ENCODE measurements at places on chromosomes 2 and 18. TPM values are rescaled to one million over a fixed set of nuclear protein-coding genes. Genes with fewer than 3 reads are reported as not detected.

Gene PSMG2
- polyA plus RNA-seq, result 143 TPM

GRCh38 chr2:227655454-227655853 lies 11.2 kb upstream of the SCYGR5 start:
- DNase-seq, result peak; percentile 75
- no peaks in the 10 kb centered on the region for H3K27me3 ChIP-seq
- H3K27ac ChIP-seq, result no peak overlapping the region
- H3K4me3 ChIP-seq, result no peak overlapping the region

DNA sequence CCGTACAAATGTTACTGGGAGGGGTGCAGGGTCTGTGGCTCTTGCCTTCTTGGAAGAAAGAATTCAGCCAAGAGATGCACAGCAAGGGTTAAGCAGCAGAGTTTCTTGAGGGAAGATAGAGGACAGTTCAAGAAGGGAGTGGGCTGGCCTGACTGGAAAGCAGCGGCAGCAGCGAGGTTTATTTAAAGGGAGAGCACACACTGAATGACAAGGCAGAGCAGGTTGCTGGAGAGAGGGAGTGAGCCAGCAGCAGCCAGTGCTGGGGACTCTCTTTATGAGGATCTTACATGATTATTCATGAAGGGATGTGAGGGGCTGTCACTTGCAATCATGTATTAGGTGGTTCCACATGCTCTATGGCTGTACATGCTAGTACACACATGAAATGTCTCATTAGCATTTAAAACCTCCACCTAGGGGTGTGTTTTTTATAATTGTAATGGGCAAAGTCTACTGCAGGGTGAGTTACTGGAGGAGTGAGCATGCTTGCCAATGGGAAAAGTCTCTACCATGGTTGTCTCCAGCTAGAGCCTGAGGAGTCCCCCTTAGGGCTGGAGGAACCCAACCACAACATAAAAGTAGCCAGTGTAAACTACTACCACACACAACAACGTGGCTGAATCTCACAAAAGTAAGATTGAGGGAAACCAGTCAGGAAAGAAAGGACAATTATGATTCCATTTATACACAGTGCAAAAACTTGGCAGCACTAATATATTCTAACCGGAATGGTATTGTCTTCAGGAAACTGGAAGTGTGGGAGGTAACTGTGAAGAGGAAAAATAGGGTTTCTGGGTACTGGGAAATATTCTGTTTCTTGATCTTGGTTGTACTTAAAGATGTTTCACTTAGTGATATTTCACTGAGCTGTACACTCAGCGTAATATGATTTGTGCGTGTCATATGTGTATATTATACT lies 87.6 kb upstream of the FAM110C start:
- no peak overlapping the region for H3K27ac ChIP-seq
- DNase-seq, result no peak
- H3K4me3 ChIP-seq, result no peak overlapping the region
- H3K27me3 ChIP-seq, result no peaks in the 10 kb centered on the region
- H3K36me3 ChIP-seq, result no peaks in the 10 kb centered on the region
- H3K4me1 ChIP-seq, result no peaks in the 10 kb centered on the region

DNA sequence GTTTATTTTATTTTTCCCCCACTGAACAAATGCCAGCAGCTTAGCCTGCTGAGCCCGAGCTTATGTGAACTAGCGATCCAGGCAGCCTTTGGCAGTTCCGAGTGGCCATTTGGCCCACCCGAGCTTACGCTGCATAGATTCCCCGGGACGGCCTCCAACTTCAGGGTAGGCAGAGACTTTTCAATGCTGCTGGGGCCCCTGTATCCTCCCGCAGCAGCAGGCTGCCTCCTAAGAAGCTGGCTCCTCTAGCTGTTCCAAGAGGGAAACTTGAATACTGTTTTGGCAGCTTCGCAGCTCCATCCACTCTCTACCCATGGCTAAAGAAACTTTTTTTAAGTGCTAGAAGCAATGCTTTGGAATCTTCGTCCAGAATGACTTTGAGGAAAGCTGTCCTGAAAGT lies 295.2 kb downstream of the SS18 start:
- no peak for DNase-seq
- H3K36me3 ChIP-seq, result no peaks in the 10 kb centered on the region
- H3K27me3 ChIP-seq, result no peaks in the 10 kb centered on the region
- H3K27ac ChIP-seq, result no peak overlapping the region

DNA sequence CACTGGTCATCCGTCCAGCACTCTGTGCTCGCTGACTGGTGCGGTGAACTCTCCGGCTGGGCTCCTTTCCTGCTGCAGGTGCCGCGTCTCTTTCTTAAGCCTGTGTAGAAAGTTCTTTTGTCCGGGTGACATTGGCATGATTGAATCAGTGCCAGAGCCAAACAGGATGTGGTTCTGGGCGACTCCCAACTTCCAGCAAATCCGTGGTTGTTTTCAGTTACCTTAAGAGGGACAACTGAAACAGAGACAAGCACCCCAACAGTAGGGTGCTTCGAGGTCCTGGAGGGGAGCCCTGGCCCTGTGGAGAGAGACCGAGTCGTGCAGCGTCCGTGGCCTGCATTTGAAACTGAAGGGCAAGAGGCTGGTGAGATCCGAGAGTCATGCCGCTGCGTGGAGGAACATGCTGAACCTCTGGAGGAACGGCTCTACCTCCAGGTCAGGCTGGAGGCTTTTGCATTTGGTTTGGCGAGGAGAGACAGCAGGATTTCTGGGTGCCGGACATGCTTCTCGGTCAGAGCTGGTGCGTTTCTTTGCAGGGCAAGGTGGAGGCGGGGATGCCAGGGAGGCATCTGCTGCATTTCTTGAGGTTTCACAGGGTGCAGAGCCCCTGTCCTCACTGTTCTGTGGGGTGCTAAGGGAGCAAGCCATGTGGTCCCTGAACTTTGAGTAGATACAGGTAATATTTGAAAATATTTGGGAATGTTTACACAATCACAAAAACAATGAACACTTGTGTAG lies 26.8 kb downstream of the SH3BP4 start:
- H3K27ac ChIP-seq, result no peak overlapping the region
- no peaks in the 10 kb centered on the region for H3K36me3 ChIP-seq
- no peak overlapping the region for H3K4me3 ChIP-seq
- DNase-seq, result no peak
- peaks cover 8% of the 10 kb centered on the region for H3K4me1 ChIP-seq
- H3K27me3 ChIP-seq, result no peaks in the 10 kb centered on the region

DNA sequence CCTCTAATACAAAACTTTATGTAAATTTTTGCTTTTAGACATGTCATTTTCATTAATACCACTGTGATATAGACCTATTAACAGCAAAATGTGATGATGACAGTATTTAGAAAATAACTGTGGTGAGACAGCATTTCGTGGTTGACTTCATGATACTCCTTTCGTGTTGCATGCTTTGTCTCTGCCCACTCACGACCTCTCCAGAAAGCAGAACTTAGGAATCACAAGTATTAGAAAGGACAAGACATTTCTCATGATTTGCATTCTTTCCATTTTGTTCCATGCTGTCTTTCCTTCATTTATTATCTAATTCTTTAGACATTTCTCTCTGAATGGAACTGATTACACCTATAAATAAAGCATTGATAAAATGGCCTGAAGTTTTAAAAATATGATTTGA lies 85.2 kb upstream of the POU3F3 start:
- H3K4me3 ChIP-seq, result no peak overlapping the region
- H3K36me3 ChIP-seq, result no peaks in the 10 kb centered on the region
- peaks cover 27% of the 10 kb centered on the region for H3K4me1 ChIP-seq
- DNase-seq, result peak; percentile 32

GRCh38 chr2:222561817-222562645 lies 93.9 kb downstream of the FARSB start:
- no peak overlapping the region for H3K4me3 ChIP-seq
- no peak overlapping the region for H3K27ac ChIP-seq
- H3K36me3 ChIP-seq, result peaks cover 11% of the 10 kb centered on the region
- no peaks in the 10 kb centered on the region for H3K4me1 ChIP-seq
- DNase-seq, result peak; percentile 23

Measured in CD14-positive monocyte (primary cell).